ENCODE measurements at places on chromosomes 7 and 10. TPM values are rescaled to one million over a fixed set of nuclear protein-coding genes. Genes with fewer than 3 reads are reported as not detected.

Gene ZNF394
- total RNA-seq, result 58.3 TPM

Gene OR6B1
- total RNA-seq, result not detected

Gene KIAA1549
- 2.8 TPM for total RNA-seq

Gene LIPF
- not detected for total RNA-seq

Gene OR6V1
- total RNA-seq, result not detected

Gene PRLHR
- not detected for total RNA-seq

Gene APBB1IP
- total RNA-seq, result 3.5 TPM

Gene RAMP3
- total RNA-seq, result 103 TPM

Gene ZNF425
- total RNA-seq, result 2.6 TPM

Gene TMEM225B
- 1.0 TPM for total RNA-seq

Gene TBXAS1
- 17.7 TPM for total RNA-seq

Gene CFAP69
- 13.0 TPM for total RNA-seq

DNA sequence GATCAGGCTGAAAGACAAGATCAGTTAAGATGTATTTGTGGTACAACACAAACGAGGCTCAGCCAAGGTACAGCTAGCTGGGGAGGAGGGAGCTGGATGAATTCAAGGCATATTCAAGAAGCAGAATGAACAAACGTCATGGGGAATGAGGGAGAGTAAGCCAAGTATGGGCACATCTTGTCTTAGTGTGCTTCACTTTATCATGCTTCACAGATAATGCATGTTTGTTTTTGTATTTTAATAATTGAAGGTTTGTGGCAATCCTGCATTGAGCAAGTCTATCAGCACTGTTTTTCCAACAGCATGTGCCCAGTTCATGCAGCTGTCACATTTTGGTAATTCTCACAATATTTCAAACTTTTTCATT is 135.4 kb downstream of the HIBADH start:
- DNase-seq, result no peak
- no peak overlapping the region for H3K27ac ChIP-seq
- peaks cover 10% of the 10 kb centered on the region for H3K36me3 ChIP-seq
- no peak overlapping the region for H3K4me3 ChIP-seq

DNA sequence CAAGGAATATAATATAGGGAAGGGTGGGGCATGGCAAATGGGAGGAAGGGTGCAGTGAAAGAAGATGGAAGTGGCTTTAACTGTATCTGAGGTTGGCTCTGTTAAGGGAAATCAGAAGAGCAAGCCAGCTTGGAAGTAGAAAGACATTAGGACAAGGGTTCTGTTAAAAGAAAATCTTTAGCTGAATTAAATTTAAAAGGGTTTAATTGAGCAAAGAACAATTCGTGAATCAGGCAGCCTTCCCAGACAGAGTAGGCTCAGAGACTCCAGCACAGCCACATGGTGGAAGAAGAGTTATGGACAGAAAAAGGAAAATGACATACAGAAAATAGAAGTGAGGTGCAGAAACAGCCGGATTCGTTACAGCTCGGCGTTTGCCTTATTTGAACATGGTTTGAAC is 42.0 kb downstream of the FAM13C start:
- H3K36me3 ChIP-seq, result no peaks in the 10 kb centered on the region
- H3K27ac ChIP-seq, result no peak overlapping the region
- H3K27me3 ChIP-seq, result no peaks in the 10 kb centered on the region
- no peak for DNase-seq
- no peaks in the 10 kb centered on the region for H3K4me1 ChIP-seq
- H3K4me3 ChIP-seq, result no peak overlapping the region

DNA sequence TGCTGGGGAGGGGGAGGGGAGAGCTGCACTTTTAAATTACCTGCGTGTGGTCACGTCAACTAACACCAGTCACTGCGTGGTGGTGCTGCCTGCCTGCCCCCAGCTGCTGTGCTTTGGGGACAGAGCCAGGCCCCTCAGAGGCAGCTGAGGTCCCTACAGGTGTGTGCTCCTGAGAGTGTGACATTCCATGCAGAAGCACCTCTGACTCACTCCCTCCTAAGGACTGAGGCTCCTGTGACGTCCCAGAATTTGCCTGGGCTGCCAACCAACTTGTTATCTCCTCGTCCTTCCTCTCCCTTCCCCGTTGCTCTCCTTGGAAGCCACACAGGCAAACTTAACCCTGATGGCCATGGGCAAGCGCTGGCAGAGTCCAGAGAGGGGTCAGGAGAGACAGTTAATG is 563.0 kb downstream of the PARD3 start:
- H3K27me3 ChIP-seq, result no peaks in the 10 kb centered on the region
- no peak overlapping the region for H3K27ac ChIP-seq
- H3K4me3 ChIP-seq, result no peak overlapping the region
- H3K36me3 ChIP-seq, result peaks cover 4% of the 10 kb centered on the region
- DNase-seq, result no peak
- no peaks in the 10 kb centered on the region for H3K4me1 ChIP-seq

GRCh38 chr10:100788002-100788903 is 42.9 kb downstream of the PAX2 start:
- H3K36me3 ChIP-seq, result no peaks in the 10 kb centered on the region
- H3K4me1 ChIP-seq, result no peaks in the 10 kb centered on the region
- no peak overlapping the region for H3K4me3 ChIP-seq
- no peak overlapping the region for H3K27ac ChIP-seq
- no peak for DNase-seq
- H3K27me3 ChIP-seq, result peaks cover 14% of the 10 kb centered on the region

GRCh38 chr7:23472956-23473843 is 2.9 kb upstream of the IGF2BP3 start:
- H3K27ac ChIP-seq, result no peak overlapping the region
- peaks cover 13% of the 10 kb centered on the region for H3K4me1 ChIP-seq
- peaks cover 100% of the 10 kb centered on the region for H3K27me3 ChIP-seq
- no peaks in the 10 kb centered on the region for H3K36me3 ChIP-seq

- H3K4me3 ChIP-seq, result no peak overlapping the region
- H3K27me3 ChIP-seq, result no peaks in the 10 kb centered on the region
- H3K4me1 ChIP-seq, result no peaks in the 10 kb centered on the region
- H3K36me3 ChIP-seq, result no peaks in the 10 kb centered on the region
Measured at GRCh38 chr10:35911233-35911632, 269.1 kb upstream of the FZD8 start.

DNA sequence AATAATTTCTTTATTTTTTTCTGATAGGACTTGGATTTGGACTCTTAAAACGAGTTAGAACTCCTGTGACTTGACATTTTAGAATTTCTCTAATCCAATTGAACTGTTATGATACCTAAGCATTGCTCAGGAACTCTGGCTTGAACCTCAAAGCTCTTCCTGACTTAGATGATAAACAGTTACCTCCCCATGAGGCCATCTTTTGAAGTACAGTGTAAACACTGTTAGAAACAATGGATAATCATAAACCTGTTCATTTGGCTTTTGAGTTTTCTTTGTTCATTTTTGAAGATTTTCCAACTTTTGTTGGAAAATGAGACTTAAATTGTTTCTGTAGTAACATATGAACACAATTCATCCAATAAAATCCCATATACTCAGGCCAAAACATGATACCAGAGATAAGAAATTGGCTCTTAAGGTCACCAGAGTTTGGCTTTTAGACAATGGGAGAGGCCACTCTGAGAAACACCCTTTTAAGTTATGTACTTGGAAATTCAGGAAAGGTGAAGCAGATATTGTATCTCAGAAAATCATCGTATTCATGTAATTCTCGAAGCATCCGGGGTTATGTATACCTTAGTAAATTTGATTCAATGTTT is 59.6 kb downstream of the RUNDC3B start:
- DNase-seq, result no peak
- no peak overlapping the region for H3K27ac ChIP-seq
- H3K27me3 ChIP-seq, result no peaks in the 10 kb centered on the region
- H3K4me3 ChIP-seq, result no peak overlapping the region
- no peaks in the 10 kb centered on the region for H3K4me1 ChIP-seq

- no peaks in the 10 kb centered on the region for H3K27me3 ChIP-seq
- H3K4me1 ChIP-seq, result no peaks in the 10 kb centered on the region
- H3K36me3 ChIP-seq, result no peaks in the 10 kb centered on the region
- H3K4me3 ChIP-seq, result no peak overlapping the region
- H3K27ac ChIP-seq, result no peak overlapping the region
Measured at GRCh38 chr10:4609251-4609650, 216.8 kb upstream of the AKR1E2 start.

- H3K4me3 ChIP-seq, result no peak overlapping the region
- no peaks in the 10 kb centered on the region for H3K4me1 ChIP-seq
- no peak overlapping the region for H3K27ac ChIP-seq
- no peaks in the 10 kb centered on the region for H3K36me3 ChIP-seq
Measured at GRCh38 chr7:7035851-7036250, 146.5 kb upstream of the C1GALT1 start.

- H3K27me3 ChIP-seq, result no peaks in the 10 kb centered on the region
- H3K36me3 ChIP-seq, result no peaks in the 10 kb centered on the region
- no peak for DNase-seq
- no peaks in the 10 kb centered on the region for H3K4me1 ChIP-seq
Measured at GRCh38 chr7:113715262-113715661, 203.5 kb downstream of the PPP1R3A start.

- H3K4me3 ChIP-seq, result no peak overlapping the region
- H3K4me1 ChIP-seq, result no peaks in the 10 kb centered on the region
- no peaks in the 10 kb centered on the region for H3K27me3 ChIP-seq
- H3K27ac ChIP-seq, result no peak overlapping the region
Measured at GRCh38 chr7:21338728-21339164, 89.1 kb upstream of the SP4 start.

GRCh38 chr10:112966194-112966855 is 16.3 kb downstream of the TCF7L2 start:
- no peak overlapping the region for H3K4me3 ChIP-seq
- H3K4me1 ChIP-seq, result no peaks in the 10 kb centered on the region
- no peak for DNase-seq
- peak overlapping the region; percentile 4 for H3K27ac ChIP-seq
- H3K27me3 ChIP-seq, result no peaks in the 10 kb centered on the region

DNA sequence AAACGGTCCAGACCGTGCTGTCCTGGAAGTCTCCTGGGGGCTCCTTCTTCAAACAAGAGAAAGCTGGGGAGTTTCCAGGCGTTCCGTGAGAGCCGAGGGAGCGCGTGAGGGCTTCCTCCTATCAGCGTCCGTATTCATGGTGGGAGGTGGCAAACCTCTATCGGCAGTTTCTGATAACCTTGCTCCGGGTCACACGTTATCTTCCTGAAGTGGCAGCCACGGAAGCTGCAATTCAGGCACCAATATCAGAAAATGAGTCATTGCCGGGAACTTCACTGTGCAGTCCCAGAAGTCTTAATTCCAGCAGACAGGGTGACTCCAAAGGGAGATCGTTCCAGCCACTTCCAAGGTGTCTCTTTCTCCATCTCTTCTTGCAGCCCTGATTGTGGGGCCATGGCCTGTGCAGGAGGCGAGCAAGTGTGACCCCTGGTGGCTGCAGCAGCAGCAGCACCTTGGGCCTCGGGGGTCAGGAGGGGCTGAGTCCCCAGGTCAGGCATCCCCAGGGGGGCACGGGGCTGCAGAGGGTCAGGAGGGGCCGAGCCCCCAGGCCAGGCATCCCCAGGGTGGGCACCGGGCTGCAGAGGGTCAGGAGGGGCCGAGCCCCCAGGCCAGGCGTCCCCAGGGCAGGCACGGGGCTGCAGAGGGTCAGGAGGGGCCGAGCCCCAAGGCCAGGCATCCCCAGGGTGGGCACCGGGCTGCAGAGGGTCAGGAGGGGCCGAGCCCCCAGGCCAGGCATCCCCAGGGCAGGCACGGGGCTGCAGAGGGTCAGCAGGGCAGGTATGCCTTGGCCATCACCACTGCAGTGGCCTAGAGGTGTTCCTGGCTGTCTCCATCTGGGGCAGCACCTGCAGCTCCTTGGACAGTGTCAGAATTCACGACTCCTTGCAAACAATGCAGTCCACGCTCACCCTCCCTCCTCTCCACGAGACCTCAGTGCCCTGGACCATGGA is 538.7 kb downstream of the DNAJB6 start:
- no peaks in the 10 kb centered on the region for H3K4me1 ChIP-seq
- H3K36me3 ChIP-seq, result no peaks in the 10 kb centered on the region
- no peaks in the 10 kb centered on the region for H3K27me3 ChIP-seq
- no peak overlapping the region for H3K4me3 ChIP-seq

GRCh38 chr7:110372685-110373084 is 718.2 kb upstream of the LRRN3 start:
- no peak for DNase-seq
- no peak overlapping the region for H3K4me3 ChIP-seq
- H3K27me3 ChIP-seq, result no peaks in the 10 kb centered on the region

- no peak for DNase-seq
- no peaks in the 10 kb centered on the region for H3K36me3 ChIP-seq
Measured at GRCh38 chr7:115087437-115087836, 165.5 kb downstream of the MDFIC start.

DNA sequence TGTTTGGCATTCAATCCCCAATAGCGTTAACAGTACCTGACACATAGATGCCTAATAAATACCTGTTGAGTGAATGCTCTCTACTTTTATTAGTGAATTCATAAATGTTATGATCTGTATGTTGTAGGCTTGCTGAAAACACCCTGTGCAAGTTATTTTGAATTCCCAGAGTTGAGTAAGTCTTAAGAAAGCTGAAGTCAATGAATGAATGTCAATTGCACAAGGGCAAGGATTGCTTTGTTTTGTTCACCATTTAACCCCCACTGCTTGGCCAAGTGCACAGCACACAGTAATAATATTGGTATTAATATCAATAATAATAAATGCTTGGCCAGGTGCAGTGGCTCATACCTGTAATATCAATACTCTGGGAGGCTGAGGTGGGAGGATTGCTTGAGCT is 10.2 kb downstream of the CPA1 start:
- no peak overlapping the region for H3K27ac ChIP-seq
- H3K36me3 ChIP-seq, result no peaks in the 10 kb centered on the region
- DNase-seq, result no peak
- no peak overlapping the region for H3K4me3 ChIP-seq

- no peaks in the 10 kb centered on the region for H3K36me3 ChIP-seq
- H3K4me3 ChIP-seq, result no peak overlapping the region
Measured at GRCh38 chr10:99682752-99683151, 23.4 kb downstream of the ENTPD7 start.

DNA sequence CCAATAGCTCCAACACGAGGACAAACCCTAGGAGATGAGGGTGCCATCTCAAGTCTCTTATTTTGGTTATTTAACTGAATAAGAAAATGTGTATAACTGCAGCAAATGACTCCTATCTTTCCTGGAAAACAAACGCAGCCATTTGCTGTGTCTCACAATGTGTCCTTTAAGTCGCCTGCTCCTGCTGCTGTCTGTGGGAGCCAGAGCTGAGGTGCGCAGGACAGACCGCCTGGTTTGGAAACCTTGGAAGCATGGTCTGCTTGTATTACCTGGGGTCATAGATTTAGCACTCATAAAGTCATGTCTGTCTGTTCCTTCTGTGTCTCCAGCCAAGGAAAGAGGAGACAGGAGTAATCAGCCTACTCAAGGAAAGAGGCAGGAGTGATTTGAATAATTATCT is 760.2 kb downstream of the GRID1 start:
- H3K36me3 ChIP-seq, result no peaks in the 10 kb centered on the region
- H3K4me1 ChIP-seq, result no peaks in the 10 kb centered on the region
- H3K27ac ChIP-seq, result no peak overlapping the region
- H3K4me3 ChIP-seq, result no peak overlapping the region
- DNase-seq, result no peak

DNA sequence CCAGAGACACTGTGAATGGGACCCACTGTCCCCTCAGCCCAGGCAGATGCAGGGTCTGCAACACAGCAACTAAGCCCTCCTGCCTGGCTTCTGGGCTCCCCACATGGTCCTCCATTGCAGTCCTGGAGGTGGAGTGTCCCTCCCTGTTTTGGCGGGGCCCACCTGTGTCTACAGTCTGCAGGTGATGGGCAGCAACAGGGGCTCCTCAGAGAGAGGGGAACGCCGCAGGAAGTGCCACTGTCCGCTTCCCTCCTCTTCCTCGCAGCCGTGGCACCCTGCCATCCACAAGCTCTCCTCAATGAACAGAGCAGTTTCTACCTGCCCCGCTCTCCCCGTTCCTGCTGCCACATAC is 9.3 kb downstream of the CAMK2G start:
- no peaks in the 10 kb centered on the region for H3K27me3 ChIP-seq
- H3K4me3 ChIP-seq, result no peak overlapping the region
- DNase-seq, result no peak
